ENCODE measurements at places on chromosomes 2 and 18.

- no peak for DNase-seq
These were observed 245.3 kb downstream of the TFCP2L1 start for GRCh38 chr2:121039679-121040078.

DNA sequence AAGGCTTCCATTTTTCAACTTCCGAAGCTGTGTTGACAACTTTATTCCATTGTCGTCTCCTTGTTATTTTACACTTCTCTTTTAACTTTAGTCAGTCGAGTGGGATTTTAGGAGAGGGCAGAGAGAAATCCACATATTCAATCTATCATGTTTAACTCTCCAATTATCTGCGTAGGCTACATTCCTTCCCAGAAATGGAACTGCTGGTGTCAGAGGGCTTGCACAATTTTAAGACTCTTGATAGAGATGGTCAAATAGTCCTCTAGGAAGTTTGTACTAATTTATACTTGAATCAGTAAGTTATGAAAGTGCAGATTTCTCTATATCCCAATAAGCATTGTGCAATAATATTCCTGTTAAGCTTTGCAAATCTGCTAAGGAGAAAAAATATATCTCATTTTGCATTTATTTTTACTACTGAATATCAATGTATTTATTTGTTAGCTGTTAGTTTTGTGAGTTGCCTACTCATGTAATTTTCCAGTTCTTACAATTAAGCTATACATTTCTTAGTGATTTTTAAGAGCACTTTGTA, 95.6 kb downstream of the CYP26B1 start:
- DNase-seq, result no peak

- DNase-seq, result no peak
These were observed 612.4 kb downstream of the NYAP2 start for GRCh38 chr2:226011716-226012450.

DNA sequence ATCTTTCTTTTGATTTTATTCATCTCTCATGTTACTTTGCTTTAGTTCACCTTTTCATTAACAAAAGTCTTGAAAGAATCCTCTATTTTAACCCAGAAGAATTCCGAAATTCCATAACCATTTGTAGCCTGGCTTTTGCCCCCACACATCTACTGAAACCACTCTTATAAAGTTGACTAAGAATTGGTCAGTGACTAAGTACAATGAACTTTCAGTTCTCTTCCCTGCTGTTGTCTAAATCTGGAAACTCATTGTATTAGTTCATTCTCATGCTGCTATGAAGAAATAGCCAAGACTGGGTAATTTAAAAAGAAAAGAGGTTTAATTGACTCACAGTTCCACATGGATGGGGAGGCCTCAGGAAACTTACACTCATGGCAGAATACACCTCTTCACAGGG, 49.9 kb upstream of the PNPT1 start:
- DNase-seq, result no peak

DNA sequence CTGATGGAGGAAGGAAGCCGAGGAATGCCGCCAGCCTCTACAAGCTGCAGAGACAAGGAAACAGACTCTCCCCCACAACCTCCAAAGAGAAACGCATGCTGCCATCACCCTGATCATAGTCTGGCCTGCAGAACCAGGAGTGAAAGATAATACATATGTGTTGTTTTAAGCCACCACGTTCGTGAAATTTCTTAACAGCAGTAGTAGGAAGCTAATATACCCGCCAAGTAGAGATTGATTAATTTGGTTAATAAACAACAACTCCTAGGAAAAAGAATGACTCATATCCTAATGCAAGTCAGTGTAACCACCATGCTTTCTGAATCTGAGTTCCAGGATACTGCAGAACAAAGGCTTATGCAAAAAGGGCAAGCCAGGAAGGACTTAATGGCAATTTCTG, 36.6 kb downstream of the LONRF2 start:
- DNase-seq, result no peak

DNA sequence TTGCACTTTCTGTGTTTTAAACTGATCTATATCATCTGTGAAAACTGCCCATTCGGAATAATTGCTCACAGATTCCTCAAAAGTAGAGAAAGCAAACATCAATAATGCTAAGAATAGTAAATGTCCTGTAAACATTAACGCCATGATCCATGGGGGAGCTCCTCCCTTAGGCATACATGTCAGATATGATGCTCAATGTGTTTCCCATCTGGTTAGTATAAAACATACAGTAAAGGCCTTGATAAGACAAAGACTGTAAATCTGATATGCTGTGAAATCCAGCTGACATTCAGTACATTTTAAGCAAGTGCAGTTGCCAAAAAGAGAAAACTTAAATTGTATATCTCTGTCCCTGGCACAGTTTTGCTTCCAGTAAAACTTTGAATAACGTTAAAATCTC, 2.1 kb downstream of the DSEL start:
- DNase-seq, result no peak

DNA sequence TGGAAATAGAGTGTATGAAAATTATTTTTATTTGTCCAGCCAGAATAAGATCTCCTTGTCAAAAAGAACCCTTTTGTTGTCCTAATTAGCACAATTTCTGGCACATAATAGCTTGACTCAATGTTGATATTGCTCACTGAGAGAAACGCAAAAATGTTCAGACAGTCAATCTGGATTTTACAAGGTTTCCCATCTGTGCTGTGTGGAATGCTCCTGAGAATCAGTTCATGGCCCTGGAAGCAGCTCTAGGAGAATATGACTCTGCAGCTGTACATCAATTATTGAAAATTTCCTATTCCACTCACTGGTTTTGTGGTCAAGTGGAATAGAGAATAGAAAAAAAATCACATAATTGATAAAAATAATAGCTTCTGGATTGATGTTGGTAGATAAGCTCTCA, 1582.9 kb upstream of the NXPH2 start:
- no peak for DNase-seq

DNA sequence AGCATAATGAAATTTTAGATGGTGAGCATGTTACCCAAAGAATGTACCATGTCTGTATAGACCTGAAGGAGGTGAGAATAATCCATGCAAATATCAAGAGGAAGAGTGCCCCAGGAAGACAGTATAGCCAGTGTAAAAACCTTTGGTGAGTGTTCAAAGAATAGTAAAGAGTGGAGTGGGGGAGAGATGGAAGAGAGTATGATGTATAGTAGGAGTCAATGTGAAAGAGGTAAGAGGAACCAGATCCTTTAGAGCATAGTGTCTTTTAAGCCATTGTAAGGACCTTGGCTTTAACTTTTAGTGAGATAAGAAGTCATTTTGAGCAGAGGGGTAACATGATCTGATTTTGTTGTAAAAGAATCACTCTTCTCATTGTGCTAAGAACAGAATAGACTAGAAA, 1052.3 kb upstream of the ZEB2 start:
- no peak for DNase-seq

DNA sequence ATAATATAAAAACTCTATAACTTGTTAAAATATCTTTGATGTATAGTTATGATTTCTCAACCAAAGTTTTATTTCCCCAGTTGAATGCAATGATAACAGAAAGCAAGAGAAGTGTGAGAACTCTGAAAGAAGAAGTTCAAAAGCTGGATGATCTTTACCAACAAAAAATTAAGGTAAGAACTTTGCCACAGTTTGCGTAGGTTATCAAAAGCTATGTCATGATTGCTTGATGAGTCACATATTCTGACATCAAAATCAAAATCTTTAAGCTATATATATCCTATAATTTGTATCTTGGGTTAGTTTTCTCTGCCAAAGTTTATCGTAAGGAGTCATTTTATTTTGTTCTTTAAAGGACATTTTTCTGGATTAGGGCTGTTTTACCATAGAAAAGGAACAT, 35.0 kb downstream of the NDC80 start:
- DNase-seq, result no peak

DNA sequence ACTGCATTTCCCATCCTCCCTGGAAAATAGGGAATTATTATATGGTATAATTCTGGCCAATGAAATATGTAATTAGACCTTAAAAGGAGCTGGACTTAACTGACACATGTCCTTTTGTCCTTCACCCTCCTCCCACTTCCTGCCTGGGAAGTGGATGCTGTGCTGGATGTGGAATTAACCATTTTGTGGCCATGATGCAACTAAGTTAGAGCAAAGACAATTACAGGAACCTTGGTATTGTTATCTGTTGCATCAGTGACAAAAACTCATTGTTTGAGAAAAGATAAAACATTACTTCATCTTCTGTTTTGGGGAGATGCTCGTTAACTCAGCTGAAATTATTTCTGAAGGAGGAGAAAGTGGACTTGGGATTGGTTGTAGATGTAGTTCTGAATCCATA, 227.7 kb upstream of the BOD1L2 start:
- DNase-seq, result no peak

DNA sequence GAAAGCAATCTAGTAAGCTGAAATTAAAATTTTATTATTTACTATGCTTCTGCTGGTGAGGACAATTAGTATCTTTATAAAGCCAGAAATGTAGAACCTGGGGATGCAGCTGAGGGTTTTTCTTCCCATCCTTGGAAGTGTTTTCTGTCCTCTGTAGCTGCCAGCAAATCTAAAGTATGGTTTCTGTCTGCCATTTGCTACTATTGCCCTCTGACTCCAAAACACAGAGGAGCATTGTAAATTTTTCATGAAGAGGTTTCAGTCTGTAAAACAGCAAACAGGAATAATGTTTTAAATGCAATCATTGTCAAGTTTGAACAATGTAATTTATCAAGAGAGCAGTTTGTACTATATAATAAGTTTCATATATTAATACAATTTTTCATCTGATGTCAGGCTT, 258.8 kb downstream of the ZNF407 start:
- DNase-seq, result no peak

DNA sequence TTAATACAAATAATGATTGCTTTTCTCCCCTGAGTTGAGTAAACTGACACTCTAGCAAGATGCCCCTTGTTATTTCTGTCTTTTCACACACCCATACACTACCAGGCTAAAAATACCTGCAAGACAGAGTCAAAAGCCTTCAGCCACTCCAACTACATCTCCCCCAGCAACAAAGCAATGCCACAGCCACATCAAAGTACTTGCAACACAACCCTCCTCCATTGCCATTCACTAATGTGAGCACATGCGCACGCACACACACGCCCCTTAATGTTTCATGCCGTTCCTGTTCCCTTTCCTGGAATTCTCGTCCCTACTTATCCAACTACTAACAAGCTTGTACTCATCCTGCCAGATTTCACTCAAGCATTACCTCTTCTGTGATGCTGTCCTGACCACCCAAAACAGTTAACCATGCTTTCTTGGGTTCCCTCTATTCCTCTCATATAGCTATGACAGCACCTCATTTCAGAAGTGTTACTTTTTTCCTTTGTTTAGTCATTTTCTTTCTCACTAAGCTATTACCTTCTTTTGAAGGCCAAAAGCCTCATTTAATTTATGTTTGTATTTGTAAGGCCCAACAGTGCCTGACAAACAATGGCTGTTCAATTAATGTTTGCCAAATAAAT, 29.6 kb downstream of the SLC25A12 start:
- no peak for DNase-seq

- DNase-seq, result no peak
These were observed 30.1 kb downstream of the GREB1L start for GRCh38 chr18:21272016-21272579.

DNA sequence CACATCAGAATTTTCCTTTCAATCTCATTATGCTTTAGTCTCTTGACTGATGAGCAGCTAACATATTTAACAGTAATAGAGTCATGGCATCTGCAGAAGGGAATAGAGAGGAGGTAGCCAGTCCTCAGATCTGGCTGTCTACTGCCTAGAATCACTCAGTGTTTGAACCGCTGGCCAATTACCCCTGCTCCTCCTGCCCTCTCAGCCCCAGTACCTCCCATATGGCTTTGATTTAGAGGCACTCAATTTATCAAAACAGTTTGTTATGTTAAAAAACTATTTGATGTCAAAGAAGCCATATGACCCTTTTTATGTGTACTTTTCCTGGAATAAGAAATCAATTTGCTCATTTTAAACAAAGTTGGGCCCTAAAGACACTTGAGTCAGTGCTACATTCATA, 355.2 kb downstream of the CMPK2 start:
- DNase-seq, result no peak

DNA sequence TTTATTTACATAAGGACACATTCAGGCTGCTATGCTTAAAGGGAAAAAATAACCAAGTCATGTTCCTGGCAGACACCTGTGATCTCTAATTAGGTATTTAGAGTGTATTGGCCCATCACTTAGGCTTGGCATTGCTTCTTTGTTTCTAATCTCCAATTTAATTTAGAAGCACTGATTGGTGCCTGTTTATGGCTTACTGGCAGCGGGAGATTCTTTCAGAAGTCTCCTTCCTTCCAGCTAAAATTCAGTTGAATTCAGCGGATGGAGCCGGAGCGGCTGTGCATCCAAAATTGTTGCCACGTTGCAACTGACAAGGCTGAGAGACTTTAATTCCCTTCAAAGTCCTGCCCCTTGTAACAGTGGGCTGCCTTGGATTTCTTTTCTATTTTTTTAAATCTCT, 66.5 kb downstream of the VWA3B start:
- DNase-seq, result no peak

GRCh38 chr2:26687328-26687727, 5.2 kb upstream of the KCNK3 start:
- DNase-seq, result no peak

- DNase-seq, result no peak
These were observed 187.4 kb downstream of the ARL4C start for GRCh38 chr2:234309431-234309830.

GRCh38 chr2:183950673-183951072, 647.7 kb upstream of the ZNF804A start:
- no peak for DNase-seq

- DNase-seq, result no peak
These were observed 73.1 kb downstream of the RTP5 start for GRCh38 chr2:241942416-241943208.

DNA sequence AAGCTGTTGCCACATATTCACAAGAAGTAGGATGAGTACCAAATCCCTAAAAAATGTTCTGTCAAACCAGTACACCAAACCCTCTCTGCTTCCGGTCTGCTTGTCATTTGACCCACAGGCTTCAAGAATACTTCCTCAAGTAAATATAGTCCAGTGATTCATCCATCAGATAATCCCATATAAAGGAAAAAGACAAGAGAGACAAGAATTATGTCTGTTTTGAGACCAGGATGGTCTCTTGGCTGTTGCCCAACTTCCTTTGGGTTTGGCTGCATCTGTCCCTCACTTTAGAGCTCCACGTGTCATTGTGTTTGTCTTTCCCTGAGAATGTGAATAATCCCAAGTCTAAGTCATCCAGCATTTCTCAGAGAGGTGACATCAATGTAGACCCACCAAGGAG, 91.5 kb upstream of the NRP2 start:
- no peak for DNase-seq

DNA sequence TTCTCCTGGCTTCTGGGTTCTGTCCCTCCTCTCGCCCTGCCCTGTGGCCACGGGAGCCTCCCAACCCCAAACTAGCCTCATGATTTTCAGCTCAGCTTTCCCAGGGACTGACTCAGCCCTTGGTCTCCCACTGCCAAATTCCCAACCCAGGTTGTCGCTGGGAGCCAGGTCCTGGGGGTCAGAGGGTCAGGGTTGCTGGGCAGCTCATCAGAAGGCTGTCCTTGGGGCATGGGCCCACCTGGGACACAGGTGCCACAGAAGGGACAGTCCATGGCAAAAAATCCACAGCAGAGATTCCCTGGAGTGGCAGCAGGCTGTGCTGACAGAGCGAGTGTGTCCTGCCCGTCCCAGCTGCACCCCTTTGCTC, 180.4 kb downstream of the TWIST2 start:
- DNase-seq, result no peak

- DNase-seq, result no peak
These were observed 70.3 kb downstream of the WDR7 start for GRCh38 chr18:56721491-56721890.

- no peak for DNase-seq
These were observed 25.9 kb downstream of the HS6ST1 start for GRCh38 chr2:128292599-128293425.

- no peak for DNase-seq
These were observed 44.5 kb downstream of the ATP6V1C2 start for GRCh38 chr2:10765914-10766313.

- DNase-seq, result no peak
These were observed 372.6 kb downstream of the RPRM start for GRCh38 chr2:153105829-153106578.

Data from stimulated activated CD8-positive, alpha-beta memory T cell treated with anti-CD3 and anti-CD28 coated beads, Interleukin-4, amount 100 ng/mL, for 24 hours (primary cell).